ENCODE measurements at places on chromosomes 13 and 19.
A peak's percentile ranks its signal among the peaks of the same experiment; 100 is the strongest.

DNA sequence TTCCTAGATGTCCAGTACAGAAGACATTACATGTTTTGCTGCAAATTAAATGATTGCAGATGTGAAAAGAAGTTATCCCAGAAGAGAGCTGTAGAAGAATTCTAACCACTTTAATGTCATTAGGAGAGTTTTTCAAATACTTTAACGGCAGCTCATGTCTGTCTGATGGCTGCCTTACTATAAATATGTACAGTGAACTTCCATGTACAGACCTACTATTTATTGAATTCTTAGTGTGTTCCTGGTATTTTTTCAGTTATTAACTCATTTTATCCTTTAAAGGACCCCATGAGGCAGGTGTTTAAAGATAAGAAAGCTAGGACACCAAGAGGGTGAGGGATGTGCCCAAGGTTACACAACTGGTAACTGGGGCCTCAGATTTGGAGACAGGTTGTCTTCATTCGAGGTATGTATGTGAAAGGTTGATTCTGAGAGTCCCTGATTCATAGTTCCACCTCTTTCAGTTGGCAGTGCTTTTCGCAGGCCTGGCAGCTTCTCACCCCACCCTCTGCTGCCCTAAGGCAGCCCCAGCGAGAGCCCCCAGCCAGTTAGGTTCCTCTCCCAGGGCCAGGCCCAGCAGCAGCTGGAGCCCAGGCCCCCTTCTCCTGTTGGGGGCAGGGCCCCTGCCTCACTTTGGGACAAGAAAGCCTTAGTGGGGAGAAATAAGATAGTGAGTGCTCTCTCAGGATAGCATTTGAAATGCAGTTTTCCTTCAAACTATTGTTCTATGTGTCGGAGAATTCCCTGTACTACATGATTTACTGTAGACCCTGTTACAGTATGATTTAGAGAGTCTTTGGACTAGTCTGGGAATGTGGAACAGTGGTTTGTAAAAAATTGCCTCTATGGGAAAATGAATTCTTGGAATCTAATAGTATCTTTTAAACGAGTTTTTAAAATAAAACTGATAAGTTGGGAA lies 67.7 kb upstream of the TEX29 start:
- no peak for DNase-seq

DNA sequence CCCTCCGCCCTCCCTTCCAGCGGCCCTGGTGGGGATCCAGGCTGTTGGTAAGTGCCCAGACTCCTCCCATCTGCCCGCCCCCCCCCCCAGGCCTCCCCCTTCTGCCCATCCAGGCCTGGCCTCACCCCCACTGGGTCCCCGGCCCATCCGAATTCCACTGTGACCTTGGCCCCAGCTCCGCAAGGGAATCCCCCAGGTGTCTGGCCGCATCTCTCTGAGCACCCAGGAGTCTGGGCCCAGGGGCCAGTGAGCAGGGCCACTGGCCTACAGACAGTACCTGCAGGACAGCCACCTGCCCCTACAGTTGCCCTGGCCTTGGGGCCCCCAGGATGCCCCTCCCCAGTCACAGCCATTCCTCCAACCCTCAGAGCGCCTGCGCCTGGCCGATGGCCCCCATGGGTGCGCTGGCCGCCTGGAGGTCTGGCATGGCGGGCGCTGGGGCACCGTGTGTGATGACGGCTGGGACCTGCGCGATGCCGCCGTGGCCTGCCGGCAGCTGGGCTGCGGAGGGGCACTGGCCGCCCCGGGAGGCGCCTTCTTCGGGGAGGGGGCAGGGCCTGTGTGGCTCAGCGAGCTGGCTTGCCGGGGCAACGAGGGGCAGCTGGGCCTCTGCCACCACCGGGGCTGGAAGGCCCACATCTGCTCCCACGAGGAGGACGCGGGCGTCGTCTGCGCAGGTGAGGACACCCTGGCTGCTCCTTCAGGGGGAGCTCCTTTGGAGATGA lies 912 bp downstream of the SSC5D start:
- DNase-seq = no peak

DNA sequence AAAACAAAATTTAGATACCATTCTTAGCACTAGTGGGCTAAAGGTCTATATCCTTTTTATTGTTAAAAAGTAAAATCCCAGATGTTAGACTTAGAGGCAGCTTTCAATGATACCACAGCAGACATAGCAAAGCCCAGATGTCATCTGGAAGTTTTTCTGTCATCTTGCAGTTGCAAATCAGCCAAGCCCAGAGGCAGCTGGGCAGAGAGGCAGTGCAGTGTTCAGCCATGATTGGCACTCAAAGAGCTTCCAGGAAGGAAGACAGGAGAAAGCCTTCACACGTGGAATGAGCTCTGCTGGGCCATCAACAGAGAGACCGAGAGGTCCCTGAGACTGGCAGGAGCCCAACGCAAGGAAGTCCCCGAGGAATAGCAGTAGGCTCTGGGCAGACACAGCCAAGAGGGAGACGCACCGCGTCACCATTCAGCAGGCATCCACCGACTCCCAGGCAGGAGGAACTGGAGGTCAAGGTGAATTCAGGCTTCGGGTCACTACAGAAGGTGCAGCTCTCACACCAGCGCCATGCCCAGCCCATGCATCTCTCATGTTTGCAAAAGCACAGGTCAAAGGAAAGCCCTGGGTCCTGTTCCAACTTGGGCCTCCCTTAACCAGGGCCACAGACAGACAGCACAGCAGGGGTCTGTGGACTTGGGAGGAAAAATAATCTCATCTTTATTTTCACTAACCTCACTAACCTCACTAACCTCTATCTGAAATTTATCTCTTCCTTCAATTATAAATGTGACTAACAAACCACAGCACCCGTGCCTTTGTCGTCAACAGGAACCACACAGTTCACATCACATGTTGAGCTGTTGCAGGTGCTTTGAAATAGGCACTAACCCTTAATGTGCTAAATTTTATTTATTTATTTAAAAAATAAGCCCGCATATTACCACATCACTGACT lies 54.9 kb downstream of the TUBGCP3 start:
- DNase-seq = no peak

DNA sequence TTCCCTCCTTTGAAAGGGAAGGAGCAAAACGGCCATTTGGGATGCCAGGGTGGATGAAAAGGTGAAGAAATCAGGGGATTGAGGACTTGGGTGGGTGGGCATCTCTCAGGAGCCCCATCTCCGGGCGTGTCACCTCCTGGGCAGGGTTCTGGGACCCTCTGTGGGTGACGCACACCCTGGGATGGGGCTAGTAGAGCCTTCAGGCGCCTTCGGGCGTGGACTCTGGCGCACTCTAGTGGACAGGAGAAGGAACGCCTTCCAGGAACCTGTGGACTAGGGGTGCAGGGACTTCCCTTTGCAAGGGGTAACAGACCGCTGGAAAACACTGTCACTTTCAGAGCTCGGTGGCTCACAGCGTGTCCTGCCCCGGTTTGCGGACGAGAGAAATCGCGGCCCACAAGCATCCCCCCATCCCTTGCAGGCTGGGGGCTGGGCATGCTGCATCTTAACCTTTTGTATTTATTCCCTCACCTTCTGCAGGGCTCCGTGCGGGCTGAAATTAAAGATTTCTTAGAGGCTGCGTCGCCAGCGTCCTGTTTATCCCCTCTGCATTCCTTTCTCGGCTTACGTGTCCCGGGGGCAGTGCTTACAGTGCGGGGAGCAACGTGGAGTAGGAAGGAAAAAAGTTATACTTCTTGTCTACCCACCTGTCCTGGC lies 15.2 kb upstream of the S1PR4 start:
- peak; percentile 68 for DNase-seq

GRCh38 chr19:32811151-32811550 lies 58.4 kb downstream of the SLC7A9 start:
- DNase-seq = no peak

All from stimulated activated naive CD8-positive, alpha-beta T cell treated with anti-CD3 and anti-CD28 coated beads, Interleukin-15, amount 100 ng/mL, for 72 hours (primary cell).